Kidney glomerular epithelial cell (primary cell): ENCODE measurements at places on chromosomes 13 and 19.

GRCh38 chr13:78709028-78709427, 50.1 kb upstream of the OBI1 start:
- peak; percentile 24 for DNase-seq

DNA sequence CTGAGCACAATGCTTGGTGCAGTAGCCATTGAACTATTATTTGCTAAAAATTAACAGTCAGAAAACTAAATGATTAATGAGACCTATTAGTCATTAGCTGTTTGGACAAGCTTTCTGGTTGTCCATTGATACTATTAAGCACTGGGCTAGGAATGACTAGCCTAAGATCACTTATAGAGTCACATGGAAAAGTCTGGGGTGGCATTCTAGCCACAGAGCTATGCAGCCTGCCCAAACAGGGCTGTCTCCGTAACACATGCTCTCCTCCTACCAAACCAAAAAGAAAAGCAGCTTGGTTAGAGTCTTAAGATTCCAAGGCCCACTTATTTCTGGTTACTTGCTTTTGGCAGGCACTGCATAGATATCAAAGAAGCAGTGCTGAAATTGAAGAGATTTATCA, 193.5 kb upstream of the NBEA start:
- DNase-seq, result peak; percentile 66

GRCh38 chr13:79548902-79549301, 67.9 kb downstream of the NDFIP2 start:
- peak; percentile 54 for DNase-seq

GRCh38 chr19:18430417-18431144, 7.4 kb downstream of the ISYNA1 start:
- no peak for DNase-seq

DNA sequence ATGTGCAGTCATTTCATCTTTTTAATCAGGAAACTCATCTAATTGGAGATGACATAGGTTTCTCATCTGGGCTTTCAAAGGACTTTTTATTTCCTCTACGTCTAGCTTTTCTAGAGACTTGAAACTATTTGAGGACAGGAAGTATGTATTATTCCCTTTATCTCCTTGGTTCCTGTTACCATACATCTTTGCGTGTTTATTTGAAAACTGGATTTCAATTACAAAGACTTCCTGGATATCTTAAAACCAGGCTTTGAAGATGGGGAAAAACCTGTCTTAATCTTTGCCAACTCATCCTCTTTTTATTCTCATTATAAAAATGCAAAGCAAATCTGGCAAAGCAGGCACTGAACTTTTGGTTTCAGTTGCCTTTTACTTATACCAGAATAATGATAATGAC, 130.5 kb downstream of the LMO7 start:
- no peak for DNase-seq

- no peak for DNase-seq
Observed at GRCh38 chr19:4032436-4032835, 24.9 kb downstream of the PIAS4 start.

DNA sequence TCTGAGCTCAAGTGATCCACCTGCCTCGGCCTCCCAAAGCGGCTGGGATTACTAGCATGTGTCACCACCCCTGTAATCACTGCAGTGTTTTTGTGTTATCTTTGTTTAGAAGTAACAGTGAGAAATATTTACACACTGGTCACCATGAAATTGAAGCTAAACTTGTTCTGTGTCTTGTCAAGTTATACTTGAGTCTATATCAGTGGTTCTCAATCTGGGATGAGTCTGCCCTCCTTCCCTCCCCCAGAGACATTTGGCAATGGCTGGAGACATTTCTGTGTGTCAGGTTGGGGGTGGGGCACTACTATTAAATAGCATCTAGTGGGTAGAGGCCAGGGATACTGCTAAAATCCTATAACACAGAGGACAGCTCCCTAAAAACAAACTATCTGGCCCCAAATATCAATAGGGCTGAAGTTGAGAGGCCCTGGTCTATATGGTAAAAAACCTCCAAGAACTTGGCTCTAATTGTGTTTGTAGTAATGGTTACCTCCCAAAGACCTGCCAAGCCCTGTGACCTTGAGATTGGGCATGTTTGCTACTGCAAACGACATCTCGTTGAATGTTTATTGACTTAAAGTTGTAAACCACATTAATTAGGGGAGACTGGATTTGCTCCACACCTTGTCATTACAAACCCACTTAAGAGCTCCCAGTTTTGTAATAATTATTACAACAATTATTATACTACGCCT, 6.9 kb downstream of the CTU1 start:
- DNase-seq, result no peak

GRCh38 chr13:39816936-39817335, 161.5 kb downstream of the COG6 start:
- no peak for DNase-seq

DNA sequence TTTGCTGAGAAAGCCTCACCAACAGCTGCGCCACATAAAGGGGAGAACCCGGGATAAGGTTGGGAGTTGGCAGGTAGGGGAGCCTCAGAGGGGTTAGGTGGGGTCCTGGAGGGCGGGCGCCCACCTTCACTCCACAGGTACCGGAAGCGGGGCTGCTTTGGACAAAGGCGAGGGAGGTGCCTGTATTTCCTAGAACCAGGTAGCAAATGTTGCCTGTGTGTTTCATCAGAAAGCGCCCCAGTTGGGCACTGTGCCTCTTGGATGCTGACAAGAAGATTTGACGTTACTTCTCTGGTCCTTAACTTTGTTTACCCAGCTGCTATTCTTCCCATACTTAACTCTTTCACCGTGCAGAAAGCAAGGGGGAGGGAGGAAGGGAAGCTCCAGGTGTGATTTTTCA, 278.9 kb downstream of the ZNF536 start:
- DNase-seq, result no peak

GRCh38 chr19:38250821-38251563, 5.2 kb downstream of the PPP1R14A start:
- DNase-seq, result no peak

GRCh38 chr19:2661615-2662014, 40.9 kb downstream of the GNG7 start:
- DNase-seq, result no peak

DNA sequence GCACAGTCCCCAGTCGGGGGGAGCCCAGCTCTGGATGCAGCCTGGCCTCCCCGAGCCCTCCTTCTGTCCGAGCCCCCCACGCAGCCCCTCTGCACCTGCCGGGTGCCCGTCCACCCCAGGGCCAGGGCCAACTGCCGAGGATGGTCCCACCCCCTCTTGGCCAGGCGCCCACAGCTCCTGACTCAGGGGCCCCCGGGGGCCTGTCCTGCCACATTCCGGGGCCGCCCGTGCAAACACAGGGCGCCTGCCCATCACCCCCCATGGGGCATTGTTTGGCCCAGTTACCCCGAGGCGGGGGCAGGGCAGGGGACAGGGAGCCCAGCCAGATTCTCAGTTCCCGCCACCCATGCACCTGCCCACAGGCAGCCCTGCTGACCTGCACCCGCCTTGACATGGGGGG, 5.3 kb upstream of the TCF3 start:
- no peak for DNase-seq

GRCh38 chr13:98829541-98829940, 77.1 kb upstream of the SLC15A1 start:
- no peak for DNase-seq

- no peak for DNase-seq
Observed at GRCh38 chr13:22091222-22091970, 420.5 kb downstream of the FGF9 start.

GRCh38 chr13:43200736-43201135, 177.3 kb downstream of the DNAJC15 start:
- no peak for DNase-seq

GRCh38 chr19:3572132-3572854, 451 bp upstream of the HMG20B start:
- DNase-seq, result peak; percentile 99

GRCh38 chr19:13729859-13730258, 34.5 kb upstream of the MRI1 start:
- DNase-seq, result no peak

GRCh38 chr19:38079926-38080380, 144.1 kb downstream of the DPF1 start:
- DNase-seq, result peak; percentile 76

GRCh38 chr13:29509999-29510589, 85.4 kb downstream of the SLC7A1 start:
- DNase-seq, result no peak

DNA sequence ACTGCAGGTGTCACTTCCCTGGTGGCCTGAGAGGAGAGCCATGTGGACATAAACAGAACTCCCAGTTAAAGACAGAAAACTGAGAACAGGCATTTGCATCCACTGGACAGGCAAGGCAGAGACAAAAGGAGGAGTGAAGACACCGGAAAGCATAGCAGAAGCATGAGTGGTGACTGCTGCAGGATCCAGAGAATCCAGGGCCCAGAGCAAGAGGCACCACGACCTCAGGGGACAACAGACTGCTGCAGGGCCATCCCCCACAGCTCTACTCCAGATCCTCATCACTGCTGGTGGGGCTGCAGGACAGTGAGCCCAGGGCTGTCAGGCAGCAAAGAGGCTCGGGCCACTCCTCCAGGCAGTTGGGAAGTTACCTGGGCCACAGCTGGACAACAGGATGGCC, 14.5 kb upstream of the ISYNA1 start:
- DNase-seq, result no peak

DNA sequence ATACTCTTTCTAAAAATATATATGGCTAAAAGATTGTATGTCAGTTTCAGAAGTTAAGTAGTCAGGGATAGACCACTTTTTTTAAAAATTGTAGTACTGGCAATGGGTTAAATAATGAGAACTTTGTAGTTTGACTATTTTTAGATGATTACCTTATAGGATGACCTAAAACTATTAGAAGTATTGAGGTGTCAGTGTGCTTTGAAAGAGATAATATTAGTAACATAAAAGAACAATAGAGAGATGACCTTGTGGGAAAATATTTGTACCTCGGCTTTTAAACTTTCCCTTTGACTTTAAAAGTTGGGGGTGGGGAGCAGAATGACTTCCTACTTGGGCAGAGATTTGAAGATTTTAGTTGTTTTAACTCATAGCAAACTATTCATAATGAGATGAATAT, 48.3 kb downstream of the SLAIN1 start:
- no peak for DNase-seq

- DNase-seq, result no peak
Observed at GRCh38 chr19:40242480-40242879, 16.0 kb upstream of the CCNP start.
